ENCODE measurements at places on chromosomes 2 and 18.

DNA sequence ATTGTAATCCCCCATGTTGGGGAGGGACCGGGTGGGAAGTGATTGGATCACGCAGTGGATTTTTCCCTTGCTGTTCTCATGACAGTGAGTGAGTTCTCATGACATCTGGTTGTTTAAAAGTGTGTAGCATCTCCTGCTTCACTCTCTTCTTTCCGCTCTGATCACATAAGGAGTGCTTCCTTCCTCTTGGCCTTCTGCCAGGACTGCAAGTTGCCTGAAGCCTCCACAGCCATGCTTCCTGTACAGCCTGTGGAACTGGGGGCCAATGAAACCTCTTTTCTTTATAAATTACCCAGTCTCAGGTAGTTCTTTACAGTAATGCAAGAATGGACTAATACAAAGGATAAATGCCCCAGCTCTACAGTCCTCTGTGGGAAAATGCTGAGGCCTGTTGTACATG, 437.5 kb upstream of the NXPH2 start:
- no peak for DNase-seq

DNA sequence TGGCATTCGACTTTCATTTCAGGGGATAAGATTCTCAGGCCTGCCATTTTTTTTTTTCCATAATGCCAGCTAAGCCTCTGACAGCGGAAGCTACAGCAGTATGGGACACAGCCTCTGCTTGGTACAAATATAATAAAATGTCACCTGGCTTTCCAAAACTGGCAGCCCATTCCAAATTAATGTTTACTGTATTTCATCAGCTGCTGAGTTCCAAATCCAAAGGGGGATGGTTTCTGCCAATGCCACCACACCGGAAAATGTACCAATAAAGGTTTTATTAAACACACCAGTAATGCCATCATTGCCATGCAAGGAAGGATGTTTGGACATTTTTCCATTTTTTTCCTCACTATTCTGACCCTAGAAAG, 275.8 kb upstream of the CCDC68 start:
- no peak for DNase-seq

- DNase-seq: no peak
Measured at GRCh38 chr2:181916726-181917718, 25.5 kb downstream of the ITPRID2 start.

GRCh38 chr2:102753563-102754159, 8.2 kb upstream of the TMEM182 start:
- peak; percentile 33 for DNase-seq

GRCh38 chr2:102119255-102119654, 23.3 kb upstream of the IL1R1 start:
- DNase-seq: no peak

GRCh38 chr2:241902357-241902991, 32.9 kb downstream of the RTP5 start:
- no peak for DNase-seq

DNA sequence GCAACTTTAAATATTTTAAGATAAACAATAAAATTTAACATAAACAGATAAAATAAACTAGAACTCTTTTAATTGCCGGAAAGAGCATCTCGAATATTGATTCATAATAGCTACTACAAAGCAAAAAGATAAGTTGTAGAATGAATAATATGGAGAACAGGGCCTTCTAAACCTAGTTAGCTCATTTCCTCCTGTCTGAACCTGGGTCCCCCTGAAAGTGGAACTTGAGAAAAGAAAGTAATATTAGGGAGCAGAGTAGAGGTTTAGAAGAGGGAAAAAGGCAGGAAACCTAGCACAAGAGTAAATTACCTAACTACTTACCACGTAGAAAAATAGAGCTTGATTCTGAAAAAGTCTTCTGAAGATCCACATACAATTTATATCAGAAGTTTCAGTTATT, 80.7 kb upstream of the NETO1 start:
- no peak for DNase-seq

GRCh38 chr2:148967578-148967977, 70.9 kb upstream of the LYPD6B start:
- no peak for DNase-seq

- DNase-seq: no peak
Measured at GRCh38 chr2:12090590-12090989, 344.2 kb downstream of the LPIN1 start.

DNA sequence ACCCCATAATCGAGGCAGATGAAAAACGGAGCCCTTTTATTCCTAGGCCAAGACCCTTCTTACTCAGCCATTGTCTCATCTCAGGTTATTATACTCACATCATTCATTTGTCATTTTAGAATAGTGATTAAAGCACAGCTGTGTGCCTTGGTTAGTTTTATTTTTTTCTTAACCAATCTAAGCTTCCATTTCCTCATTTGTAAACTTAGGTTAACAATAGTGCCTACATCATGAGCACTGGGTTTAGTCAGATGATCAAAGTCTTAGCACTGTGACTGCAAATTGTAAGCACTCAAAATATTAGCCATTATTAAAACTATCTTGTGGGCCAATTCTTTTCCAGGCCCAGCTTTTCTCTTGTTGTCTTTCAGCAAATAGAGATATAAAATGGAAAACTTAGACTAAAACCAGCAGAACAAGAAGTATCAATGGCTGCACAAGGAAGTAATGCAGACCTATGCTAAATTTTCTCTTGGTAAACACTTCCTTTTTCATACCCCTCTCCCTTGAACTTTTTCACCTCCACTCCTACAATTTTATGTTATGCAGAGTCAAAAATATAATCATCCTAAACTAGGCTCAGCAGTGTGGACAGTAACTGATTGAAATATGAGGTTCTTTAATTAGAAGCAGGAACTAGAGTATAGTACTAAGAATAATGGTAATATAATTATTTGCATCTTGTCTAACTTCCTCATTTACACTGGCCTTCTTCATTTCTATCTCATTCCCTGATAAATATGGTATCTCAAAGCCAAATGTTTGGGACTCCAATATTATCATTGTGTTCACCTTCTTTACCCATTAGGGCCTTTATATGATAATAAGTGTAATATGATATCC, 21.5 kb upstream of the GALNT3 start:
- DNase-seq: no peak

DNA sequence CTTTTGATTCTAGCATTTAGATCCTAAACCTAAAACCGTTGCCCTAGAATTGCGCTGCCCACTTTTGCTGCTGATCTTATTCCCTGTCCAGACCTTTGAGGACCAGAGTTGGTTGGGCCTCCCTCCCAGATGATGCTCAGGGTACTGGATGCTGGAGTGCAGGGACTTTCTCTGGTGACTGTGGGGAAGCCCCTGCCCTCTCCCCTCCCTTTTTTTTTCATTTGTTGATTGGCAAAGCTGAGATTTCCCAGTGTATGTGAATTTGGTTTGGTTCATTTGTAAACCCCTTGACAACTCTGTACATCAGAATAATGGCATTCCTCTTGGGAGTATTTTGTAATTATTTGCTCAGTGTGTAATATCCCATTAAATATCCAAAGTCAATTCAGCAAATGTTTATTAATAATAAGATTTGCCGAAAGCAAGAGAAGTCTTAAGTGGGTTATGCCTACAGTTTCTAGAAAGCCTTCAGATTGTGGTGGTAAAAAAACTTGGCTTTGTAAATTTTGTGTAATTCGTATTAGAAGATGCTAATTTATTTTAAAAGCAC, 28.3 kb downstream of the RAB31 start:
- no peak for DNase-seq

DNA sequence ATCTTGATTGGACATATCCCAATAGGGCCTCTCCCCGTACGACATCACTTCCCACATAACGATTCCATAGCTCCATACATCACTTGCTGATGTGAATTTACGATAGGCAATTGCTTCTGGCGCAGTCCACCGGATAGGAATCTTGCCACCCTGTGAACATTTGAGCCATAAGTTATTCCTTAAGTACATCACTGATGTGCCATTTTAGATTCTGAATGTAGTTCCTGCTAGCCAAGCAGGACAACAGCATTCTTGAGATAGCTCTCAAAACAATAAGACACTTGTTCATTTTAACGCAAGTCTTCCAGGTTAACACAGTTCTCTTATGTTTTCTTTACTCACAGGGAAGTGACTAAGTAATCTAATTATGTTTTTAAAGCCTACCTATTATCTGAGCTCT, 138.0 kb downstream of the EPHA4 start:
- DNase-seq: no peak

GRCh38 chr2:46471-47345, at the start of gene FAM110C:
Gene FAM110C, minus strand, starts transcription at chr2:46505. Its CDS starts 120 bp downstream, at chr2:46385.
- DNase-seq: no peak

- DNase-seq: no peak
Measured at GRCh38 chr2:24456599-24457556, 34.2 kb upstream of the NCOA1 start.

DNA sequence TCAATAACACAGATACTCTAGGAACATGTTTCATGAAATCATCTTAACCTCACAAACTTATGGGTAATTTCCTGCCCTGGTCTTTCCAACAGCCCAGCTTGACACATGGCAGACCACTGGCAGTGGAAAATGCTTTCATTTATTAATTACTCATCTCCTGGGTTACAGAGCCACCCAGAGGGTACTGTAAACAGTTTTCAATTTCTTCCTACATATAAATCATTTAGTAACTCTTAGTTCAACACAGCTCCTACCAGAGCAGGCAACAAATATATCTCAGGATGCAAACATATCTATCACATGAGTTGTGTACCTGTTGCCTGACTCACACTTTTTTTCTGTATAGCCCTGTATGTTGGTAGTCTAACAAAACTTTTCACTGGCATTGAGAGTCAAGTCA, 99.2 kb upstream of the VRK2 start:
- no peak for DNase-seq

DNA sequence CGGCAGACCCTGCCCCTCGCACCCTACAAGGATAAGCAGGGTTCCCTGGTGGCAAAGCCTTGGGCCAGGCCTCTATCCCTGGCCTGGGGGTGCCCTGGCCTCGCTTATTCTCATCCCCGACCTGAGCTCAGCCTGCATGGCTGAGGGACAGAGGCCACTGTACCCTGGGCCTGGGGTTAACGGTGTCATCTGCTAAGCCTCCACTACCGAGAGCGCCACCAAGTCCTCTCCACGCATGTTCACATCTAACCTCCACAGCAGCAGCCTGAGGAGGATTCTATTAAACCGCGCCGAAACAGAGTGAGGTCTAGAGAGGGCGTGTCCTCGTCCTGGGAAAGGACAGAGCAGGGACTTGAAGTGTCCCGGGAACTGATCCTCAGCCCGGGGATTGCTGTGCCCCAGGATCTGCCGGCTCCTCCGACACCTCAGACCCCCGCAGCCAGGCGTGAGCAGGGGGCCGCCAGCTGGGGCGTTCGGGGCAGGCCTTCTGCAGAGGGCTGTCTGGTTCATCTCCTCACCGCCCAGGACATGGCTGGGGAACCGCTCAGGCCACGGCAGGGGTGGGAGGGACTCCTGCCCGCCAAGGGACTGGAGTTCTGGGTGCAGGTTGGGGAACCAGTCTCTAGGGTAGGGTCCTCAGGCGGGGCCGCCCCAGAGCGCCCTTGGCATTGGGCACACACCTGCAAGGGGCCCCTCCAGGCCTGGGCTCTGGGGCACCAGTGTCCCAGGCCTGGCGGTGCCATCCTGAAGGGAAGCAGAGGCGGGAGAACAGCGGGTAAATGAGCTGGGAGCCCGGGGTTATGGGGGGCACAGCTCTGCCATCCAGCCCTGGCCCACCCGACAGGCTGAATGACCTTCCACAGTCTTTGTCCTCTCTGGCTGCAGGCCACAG, 68.0 kb upstream of the SMAD7 start:
- DNase-seq: no peak

GRCh38 chr2:150286730-150287362, 200.6 kb downstream of the RND3 start:
- DNase-seq: no peak

GRCh38 chr18:76374330-76375281, 120.4 kb downstream of the ZNF516 start:
- no peak for DNase-seq

DNA sequence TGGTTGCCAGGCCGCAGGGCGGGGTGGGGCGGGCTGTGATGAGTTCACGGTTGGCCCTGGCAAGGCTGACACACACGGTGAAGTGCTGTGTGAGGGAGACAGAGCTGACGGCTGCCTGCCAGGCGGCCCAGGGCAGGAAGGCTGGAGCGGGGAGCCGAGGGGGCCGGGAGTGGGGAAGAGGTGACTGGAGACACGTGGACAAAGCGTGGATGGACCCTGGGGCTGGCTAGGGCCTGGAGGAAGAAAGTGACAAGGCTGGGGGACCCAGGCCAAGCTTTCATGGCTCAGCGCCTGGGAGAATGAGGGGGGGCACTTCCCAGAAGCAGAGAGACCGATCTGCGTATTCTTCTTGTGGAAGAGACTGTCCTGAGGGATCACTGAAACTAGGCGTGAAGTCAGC, 123.2 kb downstream of the DYSF start:
- DNase-seq: no peak

DNA sequence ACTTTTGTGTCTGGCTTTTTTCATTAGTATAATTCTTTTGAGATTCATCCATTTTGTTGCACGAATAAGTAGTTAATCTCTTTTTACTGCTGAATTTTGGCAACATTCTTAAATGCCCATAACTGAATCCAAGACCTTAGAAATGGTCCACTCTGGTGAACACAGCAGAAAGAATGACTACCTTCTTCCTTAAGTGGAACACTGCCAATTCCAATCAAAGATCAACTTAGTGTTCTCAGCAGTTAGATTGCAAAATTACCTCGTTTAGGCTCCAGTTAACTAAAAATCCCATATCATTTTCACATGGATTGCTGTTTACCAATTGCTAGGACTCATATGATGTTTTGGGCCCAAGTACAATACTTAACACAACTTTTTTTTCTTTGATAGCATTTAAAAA, 59.9 kb downstream of the MDH1 start:
- no peak for DNase-seq

GRCh38 chr18:66110607-66111006, 359.8 kb downstream of the CDH7 start:
- DNase-seq: no peak

GRCh38 chr18:60020107-60020925, 120.5 kb downstream of the PMAIP1 start:
- DNase-seq: no peak

GRCh38 chr2:137947032-137947727, 17.1 kb upstream of the HNMT start:
- no peak for DNase-seq

GRCh38 chr2:238492840-238493239, 66.1 kb downstream of the ASB1 start:
- DNase-seq: no peak

- DNase-seq: peak; percentile 91
Measured at GRCh38 chr2:232623768-232624765, 9.3 kb upstream of the EFHD1 start.

DNA sequence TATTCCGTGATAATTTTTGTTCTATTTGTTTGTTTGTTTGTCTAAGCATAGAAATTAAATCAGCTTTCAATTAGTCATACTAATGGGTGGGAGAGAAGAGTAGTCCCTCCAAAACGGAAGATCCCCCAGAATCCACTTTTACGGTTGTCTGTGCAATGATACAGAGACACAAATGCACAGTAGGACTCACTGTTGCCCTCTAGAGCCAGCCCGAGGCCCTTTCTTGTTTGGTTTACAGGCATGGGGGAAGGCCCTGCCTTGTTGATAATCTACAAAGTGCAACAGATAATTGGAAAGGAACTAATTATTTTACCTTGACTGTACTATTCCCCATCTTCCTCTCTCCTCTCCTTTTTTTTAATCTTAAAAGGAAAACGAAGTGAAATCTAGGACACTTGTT, 121.1 kb downstream of the ACOXL start:
- no peak for DNase-seq

Measured in NCI-H1092 treated with DMSO at 0.1 percent for 48 hours (cell line).